ENCODE measurements at places on chromosomes 7 and 10. TPM values are rescaled to one million over a fixed set of nuclear protein-coding genes. Genes with fewer than 3 reads are reported as not detected.

DNA sequence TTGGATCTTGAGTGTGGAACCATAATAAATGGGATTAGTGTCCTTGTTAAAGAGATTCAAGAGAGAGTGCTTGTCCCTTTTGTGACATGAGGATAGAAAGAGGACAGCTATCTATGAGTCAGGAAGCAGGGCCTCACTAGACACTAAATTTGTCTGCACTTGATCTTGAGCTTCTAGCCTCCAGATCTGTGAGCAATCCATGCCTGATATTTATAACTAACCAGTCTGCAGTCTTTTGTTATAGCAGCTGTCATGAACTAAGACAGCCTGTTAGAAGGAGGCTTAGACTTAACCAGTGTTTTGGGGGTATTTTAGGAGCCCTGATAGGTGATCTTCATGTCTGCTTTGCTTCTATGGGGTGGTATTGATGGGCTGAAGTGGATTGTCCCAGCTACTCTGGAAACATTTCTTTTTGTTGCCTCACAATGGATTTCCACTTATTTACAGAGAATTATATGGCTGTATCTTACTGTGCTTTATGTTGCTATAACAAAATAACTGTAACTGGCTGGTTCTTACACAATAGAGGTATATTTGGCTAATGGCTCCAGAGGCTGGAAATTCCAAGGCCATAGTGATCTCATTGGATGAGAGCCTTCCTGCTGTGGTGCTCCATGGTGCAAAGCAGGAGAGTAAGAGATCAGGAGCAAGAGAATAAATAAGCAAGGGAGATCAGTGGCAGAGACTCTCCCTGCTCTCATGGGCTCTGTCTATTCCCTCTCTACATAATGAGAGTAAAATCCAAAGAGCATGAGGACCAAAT is 23.4 kb upstream of the AKR1C3 start:
- H3K27me3 ChIP-seq = no peaks in the 10 kb centered on the region
- no peak for DNase-seq
- H3K36me3 ChIP-seq = no peaks in the 10 kb centered on the region
- H3K27ac ChIP-seq = peak overlapping the region; percentile 87

- no peak overlapping the region for H3K4me3 ChIP-seq
- H3K27ac ChIP-seq = no peak overlapping the region
- no peaks in the 10 kb centered on the region for H3K4me1 ChIP-seq
- no peak for DNase-seq
- no peaks in the 10 kb centered on the region for H3K27me3 ChIP-seq
Measured at GRCh38 chr7:3867863-3868262, 566.8 kb downstream of the SDK1 start.

GRCh38 chr10:14616955-14617730 is 157.6 kb downstream of the FAM107B start:
- peaks cover 7% of the 10 kb centered on the region for H3K4me1 ChIP-seq
- no peak overlapping the region for H3K27ac ChIP-seq
- H3K27me3 ChIP-seq = no peaks in the 10 kb centered on the region

DNA sequence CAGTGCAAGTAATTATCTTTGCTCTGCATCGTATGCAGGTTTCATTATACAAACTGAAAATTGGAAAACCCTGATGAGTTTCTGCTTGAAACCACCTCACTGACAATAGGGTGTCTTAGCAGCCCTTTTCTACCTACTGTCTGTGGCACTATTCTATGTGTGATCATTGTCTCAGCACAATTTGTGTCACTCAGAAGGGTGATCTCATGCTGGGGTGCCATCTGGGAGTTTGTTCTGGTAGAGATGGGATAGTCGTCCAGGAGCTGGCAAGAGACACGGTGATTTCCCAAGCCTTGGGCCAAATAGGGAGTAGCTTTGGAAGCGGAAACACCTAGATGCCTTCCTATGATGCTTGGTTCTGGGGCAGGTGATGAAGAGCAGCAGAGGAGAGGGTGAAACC is 186.3 kb downstream of the FRMD4A start:
- no peak overlapping the region for H3K27ac ChIP-seq
- H3K4me1 ChIP-seq = no peaks in the 10 kb centered on the region
- DNase-seq = no peak
- no peaks in the 10 kb centered on the region for H3K36me3 ChIP-seq

- H3K4me1 ChIP-seq = peaks cover 2% of the 10 kb centered on the region
- H3K27me3 ChIP-seq = no peaks in the 10 kb centered on the region
- no peak overlapping the region for H3K27ac ChIP-seq
Measured at GRCh38 chr10:12214763-12215218, 18.8 kb downstream of the CDC123 start.

GRCh38 chr7:28759475-28759971 is 198.6 kb downstream of the TRIL start:
- H3K4me3 ChIP-seq = no peak overlapping the region
- H3K27me3 ChIP-seq = no peaks in the 10 kb centered on the region
- no peak overlapping the region for H3K27ac ChIP-seq

- no peaks in the 10 kb centered on the region for H3K36me3 ChIP-seq
- H3K27me3 ChIP-seq = no peaks in the 10 kb centered on the region
- no peak for DNase-seq
- no peak overlapping the region for H3K4me3 ChIP-seq
Measured at GRCh38 chr7:36002900-36003299, 150.2 kb upstream of the EEPD1 start.

GRCh38 chr10:93420091-93420490 is 62.0 kb downstream of the MYOF start:
- peaks cover 6% of the 10 kb centered on the region for H3K4me1 ChIP-seq
- no peak overlapping the region for H3K27ac ChIP-seq
- no peak for DNase-seq

DNA sequence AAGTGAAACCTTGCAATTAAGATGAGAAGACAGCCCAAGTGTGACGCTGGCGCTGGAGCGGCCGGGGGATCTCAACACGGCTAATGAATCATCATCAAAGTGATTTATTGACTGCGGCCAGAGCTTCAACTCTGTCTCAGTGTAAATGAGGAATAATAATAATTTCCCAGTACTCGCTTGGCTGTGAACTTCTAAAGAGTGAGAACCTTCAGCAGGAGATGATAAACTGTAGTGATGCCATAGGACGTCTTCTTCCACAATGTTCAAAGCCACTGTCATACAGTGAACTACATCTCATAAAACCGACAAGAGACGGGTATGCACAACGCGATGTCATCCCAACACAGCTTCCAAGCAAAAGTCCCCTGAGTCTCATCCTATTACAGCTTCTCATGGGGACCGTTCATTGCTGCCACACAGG is 123.6 kb upstream of the NOBOX start:
- no peaks in the 10 kb centered on the region for H3K27me3 ChIP-seq
- H3K4me3 ChIP-seq = no peak overlapping the region
- no peaks in the 10 kb centered on the region for H3K4me1 ChIP-seq
- peak; percentile 87 for DNase-seq

- no peak for DNase-seq
- no peaks in the 10 kb centered on the region for H3K4me1 ChIP-seq
- no peaks in the 10 kb centered on the region for H3K27me3 ChIP-seq
- no peak overlapping the region for H3K27ac ChIP-seq
- H3K36me3 ChIP-seq = no peaks in the 10 kb centered on the region
Measured at GRCh38 chr7:14483663-14484062, 418.9 kb downstream of the DGKB start.

DNA sequence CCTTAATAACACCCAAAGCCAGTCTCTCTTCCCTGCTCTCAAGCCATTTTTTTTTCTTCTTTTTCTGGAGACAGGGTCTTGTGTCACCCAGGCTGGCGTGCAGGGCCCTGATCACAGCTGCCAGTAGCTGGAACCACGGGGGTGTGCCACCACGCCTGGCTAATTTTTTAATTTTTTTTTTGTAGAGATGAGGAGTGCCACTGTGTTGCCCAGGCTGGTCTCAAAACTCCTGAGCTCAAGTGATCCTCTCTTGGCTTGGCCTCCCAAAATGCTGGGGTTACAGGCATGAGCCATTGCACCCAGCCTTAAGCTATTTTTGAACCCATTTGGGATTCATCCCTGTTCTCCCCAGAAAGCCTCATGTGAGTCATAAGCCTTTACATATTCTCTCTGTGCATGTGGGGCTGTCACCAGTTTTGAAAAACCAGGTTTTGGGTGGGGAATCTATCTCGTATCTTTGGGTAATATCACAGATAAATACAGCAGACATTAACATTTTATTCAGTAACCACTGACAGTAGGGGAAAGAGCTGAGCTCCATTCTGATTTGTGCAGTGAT is 15.5 kb downstream of the ZNF487 start:
- H3K27ac ChIP-seq = no peak overlapping the region
- H3K36me3 ChIP-seq = no peaks in the 10 kb centered on the region
- DNase-seq = no peak
- H3K4me3 ChIP-seq = no peak overlapping the region
- no peaks in the 10 kb centered on the region for H3K27me3 ChIP-seq

DNA sequence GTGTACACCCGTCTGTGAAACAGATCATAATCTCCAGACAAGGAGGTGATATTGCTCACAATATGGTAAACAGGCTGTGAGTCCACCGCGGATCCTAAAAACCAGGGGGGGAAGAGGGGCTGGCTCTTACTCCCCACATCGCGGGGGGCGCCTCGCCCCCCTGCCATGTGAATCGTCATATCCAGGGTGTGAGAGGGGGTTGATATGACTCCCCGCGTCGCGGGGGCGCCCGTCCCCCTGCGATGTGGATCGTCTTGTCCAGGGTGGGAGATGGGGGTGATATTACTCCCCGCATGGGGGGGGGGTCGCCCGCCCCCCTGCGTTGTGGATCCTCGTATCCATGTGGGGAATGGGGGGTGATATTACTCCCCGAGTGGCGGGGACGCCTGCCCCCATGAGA is 30.9 kb downstream of the OCM2 start:
- no peak overlapping the region for H3K27ac ChIP-seq
- no peaks in the 10 kb centered on the region for H3K36me3 ChIP-seq
- H3K27me3 ChIP-seq = no peaks in the 10 kb centered on the region

GRCh38 chr7:55194522-55194921 is 170.6 kb upstream of the LANCL2 start:
- H3K36me3 ChIP-seq = peaks cover under 1% of the 10 kb centered on the region
- no peak overlapping the region for H3K4me3 ChIP-seq
- no peaks in the 10 kb centered on the region for H3K27me3 ChIP-seq
- H3K4me1 ChIP-seq = no peaks in the 10 kb centered on the region
- DNase-seq = no peak
- H3K27ac ChIP-seq = no peak overlapping the region

- peaks cover 3% of the 10 kb centered on the region for H3K4me1 ChIP-seq
- H3K27me3 ChIP-seq = no peaks in the 10 kb centered on the region
- H3K36me3 ChIP-seq = no peaks in the 10 kb centered on the region
- H3K27ac ChIP-seq = no peak overlapping the region
- H3K4me3 ChIP-seq = no peak overlapping the region
Measured at GRCh38 chr10:70715853-70716795, 43.8 kb downstream of the ADAMTS14 start.

DNA sequence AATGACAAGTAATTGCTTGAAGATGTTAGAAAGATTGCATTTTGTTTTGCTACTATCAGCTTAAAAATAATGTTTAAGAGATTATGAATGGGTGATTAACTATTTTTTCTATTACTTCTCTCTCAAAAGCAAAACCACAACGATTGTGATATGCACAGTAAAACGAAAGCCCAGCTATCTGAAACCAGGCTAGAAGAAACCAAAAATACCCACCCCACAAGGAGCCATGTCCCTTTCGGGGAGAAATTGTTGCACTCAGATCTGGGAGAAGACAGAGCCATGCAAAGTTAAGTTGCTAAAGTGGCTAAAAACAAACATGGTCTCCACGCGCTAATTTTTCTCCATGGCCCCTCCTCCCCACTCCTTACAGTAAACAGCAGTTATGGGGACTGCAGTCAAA is 173.6 kb downstream of the RPS24 start:
- H3K36me3 ChIP-seq = no peaks in the 10 kb centered on the region
- H3K4me1 ChIP-seq = no peaks in the 10 kb centered on the region
- no peak overlapping the region for H3K4me3 ChIP-seq
- H3K27me3 ChIP-seq = no peaks in the 10 kb centered on the region
- H3K27ac ChIP-seq = no peak overlapping the region

Gene ENO4
- total RNA-seq = 1.2 TPM

Gene ARHGEF35
- total RNA-seq = 22.1 TPM

Gene EPDR1
- 17.0 TPM for total RNA-seq

Gene FANK1
- total RNA-seq = 13.4 TPM

Measured in kidney (tissue), 22 donors.